ENCODE measurements at places on chromosomes 2 and 18.

DNA sequence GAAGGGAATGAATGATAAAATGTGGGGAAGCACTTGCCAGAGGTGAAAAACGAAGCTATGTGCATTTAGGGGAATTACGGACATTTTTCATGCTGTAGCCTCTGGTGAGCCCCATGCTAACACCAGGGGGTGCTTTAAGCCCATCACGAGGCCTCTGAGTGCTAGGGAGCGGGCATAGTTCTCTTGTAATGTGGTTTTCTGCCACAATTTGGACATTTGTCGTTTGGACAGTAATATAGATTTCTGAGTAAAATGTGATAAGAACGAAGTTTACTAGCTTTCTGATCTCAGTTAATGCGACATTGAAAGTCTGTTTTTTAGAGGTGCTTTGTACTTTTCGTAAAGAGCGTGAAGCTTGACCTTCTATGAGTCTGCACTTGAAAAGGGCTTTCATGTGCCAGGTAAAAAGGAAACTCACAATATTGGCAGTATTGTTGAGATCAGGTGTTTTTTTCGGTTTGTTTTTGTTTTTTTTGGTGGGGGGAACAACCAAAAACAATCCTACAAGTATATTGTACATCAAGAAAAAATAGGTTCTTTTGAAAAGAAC, 50.6 kb downstream of the TRAF3IP1 start:
- DNase-seq = peak; percentile 40

- DNase-seq = no peak
Observed at GRCh38 chr2:74225698-74226459, 27.5 kb downstream of the MTHFD2 start.

DNA sequence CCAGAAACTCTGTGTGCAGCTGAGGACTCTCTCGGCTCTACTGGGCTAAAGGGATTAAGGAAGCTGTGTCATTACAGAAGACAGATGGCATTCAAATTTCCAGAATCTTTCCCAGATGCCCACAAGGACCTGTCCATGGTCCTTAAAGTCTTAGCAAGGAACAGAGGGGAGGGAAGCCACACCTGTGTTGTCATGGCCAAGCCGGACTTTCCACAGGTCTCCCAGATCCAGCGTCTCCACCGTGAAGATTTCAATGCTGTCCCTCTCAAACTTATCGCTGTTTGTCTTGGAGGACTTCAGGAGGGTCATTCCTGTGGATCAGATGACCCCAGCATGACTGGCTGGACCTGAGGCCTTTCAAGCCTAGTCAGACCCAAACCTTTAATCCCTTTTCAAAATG, 114.5 kb downstream of the LOXHD1 start:
- DNase-seq = no peak

DNA sequence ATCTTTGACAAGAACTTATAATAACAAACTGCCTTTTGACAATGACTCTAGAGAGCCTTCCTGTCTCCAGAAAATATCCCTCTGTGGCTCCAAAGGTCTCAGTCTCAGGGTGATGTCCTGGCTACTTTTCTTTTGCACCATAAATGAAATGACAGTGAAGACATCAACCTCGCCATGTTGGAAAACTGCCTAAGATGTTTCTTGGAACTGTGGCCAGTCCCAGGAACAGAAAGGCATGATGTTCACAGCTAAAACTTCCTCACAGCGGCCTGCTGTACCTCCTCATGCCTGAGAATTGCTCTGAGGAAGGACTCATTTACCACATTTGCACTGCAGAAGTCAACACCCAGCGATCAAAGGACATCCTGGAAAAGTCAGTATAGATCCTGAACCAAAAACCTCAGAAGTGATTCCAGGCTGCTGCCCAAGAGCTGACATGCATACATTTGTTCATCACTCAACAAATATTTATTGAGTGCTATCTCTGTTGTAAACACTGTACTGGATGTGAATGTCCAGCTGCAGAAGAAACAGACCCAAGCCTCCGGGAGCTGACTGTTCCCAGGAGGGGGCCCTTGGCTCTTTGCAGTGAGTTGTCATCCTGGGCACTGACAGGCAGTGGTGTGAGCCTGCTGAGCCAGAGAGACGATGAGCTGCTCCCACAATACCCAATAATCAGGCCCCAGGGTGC, 64.3 kb upstream of the ACSL3 start:
- no peak for DNase-seq

DNA sequence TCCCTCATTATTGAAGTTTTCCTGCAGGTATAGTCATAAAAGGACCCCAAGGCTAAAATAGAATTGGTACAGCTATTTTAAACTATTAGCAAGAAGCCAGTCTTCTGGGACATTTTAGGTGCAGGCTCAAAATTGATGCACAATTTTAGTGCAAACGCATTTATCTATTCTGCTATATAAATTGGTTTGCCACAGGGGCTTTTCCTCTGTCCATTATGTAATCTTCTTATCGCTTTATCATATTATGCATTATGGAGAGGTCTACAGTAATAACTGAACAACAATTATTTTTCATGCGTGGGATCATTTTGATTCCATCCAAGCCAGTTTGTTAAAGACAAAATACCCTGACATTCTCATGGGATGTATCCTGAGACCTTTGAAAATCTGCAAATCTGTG, 54.6 kb downstream of the RBM43 start:
- no peak for DNase-seq

GRCh38 chr2:73998933-73999332, 14.2 kb downstream of the TET3 start:
- no peak for DNase-seq

- DNase-seq = no peak
Observed at GRCh38 chr18:24934258-24934932, 417.6 kb downstream of the ZNF521 start.

GRCh38 chr2:109213646-109214433, 84.8 kb downstream of the SH3RF3 start:
- DNase-seq = peak; percentile 60

- DNase-seq = no peak
Observed at GRCh38 chr18:832085-832681, 20.1 kb upstream of the YES1 start.

DNA sequence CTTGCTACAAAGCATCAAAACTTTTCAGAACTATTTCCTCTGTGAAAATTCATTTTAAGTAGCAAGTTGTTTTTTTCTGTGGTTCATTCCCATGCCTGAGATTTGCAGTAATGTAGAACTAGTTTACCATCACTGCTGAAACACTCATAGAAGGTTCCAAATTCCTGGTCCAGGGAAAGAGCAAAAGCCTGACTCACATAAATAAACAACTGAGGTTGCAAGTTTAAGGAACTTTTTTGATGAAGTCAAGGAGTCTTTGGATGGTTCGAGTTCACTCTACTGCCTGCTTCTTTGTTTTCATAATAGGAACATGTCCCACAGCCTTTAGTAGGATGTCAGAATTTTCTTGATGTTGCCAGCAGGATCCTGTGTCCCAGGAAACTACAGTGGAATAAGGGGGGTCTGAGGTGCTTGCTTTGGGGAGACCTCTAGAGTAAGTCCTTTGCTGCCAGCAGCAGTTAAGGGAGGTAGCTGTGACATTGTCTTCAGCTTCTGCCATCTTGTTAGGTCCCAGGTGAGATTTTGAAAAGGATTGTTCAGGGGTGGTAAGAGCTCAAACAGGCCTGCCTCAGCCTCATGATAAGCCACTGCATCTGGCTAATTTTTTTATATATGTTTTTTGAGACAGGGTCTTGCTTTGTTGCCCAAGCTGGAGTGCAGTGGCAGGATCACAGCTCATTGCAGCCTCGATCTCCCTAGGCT, 43.9 kb downstream of the ACSL3 start:
- peak; percentile 65 for DNase-seq

DNA sequence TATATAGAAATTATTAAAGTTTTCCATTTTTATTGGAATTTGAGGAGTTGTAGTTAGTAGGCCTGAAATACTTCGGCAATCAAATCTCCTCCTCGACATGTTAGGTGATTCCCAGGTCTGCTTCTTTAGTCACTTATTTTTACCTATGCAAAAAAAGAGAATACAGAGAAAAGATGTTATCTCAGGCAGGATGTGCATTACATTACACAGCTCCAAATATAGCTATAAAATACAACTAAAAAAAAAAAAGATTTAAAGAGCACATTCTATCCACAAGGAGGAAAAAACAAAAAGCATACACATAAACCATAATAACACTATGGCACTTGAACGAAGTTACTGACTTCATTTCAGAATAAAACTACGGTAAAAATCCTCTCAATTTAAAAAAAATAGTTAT, 8.1 kb downstream of the STK17B start:
- DNase-seq = no peak

DNA sequence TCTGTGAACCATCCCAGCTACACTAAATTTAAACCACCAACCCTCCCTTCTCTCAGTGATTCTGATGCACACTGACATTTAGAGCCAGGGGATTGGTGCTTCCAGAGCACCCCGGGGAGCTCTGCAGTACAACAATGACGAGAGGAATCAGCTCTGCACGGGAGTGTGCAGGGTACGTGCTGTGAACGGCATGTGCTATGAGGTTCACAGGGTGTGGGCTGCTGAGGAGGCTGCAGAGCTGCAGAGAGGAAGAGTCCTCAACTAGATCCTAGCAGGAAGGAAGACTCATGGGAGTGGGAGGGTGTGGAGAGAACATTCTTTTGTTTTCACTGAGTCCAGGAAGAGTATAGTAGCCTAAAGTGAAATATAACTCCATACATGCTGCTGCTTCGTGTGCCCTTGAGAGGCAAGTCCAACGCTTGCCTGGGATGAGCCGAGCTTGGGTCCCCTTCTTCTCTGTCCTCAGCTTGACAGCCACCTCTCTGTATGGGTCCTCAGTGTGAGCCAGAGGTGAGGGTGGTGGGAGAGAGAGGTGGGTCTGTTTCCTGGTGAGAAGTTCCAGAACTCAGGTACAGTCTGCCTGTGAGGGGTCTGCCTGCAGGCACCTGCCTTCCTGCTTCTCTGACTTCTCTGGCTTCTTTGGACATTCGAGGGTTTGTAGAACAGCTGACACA, 118.8 kb downstream of the CTIF start:
- no peak for DNase-seq

GRCh38 chr2:218448934-218449333, 30.0 kb downstream of the VIL1 start:
- no peak for DNase-seq

Measured in GM04504 (cell line).